ENCODE measurements at places on chromosomes 11 and 22.

- DNase-seq: no peak
Observed at GRCh38 chr11:7559398-7560283, 45.8 kb downstream of the PPFIBP2 start.

DNA sequence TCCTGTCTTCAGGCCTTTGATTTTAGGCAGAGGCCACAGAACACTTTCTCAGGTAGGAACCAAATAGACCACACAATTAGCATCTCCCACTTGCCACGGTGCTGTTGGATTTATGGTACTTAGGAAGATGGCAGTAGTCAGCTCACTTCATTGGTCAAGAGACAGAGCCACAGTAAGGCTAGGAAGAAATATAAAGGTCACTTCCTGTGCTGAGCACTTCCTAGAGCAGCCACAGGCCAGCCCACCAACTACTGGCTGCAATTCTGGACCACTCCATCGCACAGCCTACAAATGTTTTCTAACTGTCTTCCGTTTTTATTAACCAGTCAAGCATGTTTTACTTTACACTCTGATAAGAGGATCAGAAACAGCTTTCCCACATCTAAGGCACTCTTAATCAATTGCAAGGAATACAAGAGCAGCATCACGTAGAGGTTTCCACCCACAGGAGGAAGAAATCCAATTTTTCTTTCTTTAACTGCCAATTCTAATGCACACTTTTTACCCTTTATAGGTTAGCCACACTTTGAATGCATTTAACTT, 54.7 kb downstream of the ABTB2 start:
- no peak for DNase-seq

DNA sequence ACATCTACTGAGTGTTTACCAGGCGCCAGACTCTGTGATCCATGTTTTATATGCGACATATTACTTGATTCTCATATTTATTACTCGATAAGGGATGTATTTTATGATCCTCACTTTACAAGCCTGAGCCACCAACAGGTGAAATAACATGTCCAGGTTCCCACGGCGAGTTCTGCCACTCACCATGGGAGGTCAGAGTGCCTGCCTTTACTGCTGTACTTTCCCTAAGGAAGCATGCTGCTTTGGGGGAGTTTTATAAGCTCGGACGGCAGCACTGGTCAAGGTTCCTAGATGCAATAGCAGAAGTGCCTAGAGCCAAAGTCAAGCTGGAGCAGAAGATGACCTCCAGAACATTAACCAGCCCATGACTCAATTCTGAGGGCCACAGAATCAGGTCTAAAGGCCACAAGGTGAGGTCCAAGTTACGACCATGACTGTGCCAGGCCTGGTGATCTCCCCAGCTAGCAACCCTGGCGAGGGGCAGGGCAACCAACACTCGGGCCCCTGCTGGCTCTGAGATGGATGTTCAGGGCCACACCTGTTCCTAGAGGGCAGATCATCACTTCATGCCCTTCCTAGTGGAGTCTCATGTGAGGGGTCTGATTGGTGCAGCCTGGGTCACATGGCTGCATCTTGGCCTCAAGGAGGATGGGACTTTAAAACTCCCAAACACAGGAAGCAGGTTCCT, 14.2 kb downstream of the IFT27 start:
- no peak for DNase-seq

DNA sequence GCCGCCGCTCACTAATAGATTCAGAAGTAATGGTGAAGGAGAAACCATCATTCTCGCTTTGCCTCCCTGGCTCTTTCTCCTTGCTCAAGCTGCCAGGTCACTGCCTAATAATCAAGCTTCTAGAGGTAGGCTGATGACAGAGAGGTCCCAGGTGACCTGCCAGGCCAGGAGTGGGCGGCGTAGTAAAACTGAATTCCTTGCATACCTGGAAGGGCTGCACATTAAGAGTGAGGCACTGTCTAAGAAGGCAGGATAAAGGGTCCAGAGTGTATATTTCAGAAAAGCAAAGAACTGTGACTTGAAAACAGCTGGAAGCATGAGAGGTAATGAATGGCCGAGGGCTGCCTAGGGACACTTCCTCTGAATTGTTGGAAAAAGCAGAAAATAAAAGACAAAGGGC, 4.1 kb downstream of the SYT13 start:
- DNase-seq: no peak

- no peak for DNase-seq
Observed at GRCh38 chr22:47495110-47495509, 732.7 kb downstream of the TBC1D22A start.

DNA sequence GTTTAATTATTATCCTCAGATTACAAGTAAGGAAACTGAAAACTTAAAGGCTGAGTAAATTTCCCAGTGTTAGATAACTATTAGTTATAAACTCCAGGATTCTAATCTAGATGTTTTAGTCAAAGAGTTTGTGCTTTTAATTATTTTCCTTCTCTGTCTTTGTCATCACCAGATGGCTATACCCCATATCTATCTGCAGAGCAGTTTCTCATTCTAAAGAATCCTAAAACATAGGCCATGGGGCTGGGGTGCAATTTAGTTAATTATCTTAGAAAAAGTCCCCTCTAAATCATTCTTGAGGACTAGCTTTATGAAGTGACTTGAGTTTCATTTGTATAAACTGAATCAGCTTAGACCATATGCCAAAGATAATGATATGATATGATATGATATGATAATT, 556.3 kb upstream of the ANO5 start:
- DNase-seq: no peak

DNA sequence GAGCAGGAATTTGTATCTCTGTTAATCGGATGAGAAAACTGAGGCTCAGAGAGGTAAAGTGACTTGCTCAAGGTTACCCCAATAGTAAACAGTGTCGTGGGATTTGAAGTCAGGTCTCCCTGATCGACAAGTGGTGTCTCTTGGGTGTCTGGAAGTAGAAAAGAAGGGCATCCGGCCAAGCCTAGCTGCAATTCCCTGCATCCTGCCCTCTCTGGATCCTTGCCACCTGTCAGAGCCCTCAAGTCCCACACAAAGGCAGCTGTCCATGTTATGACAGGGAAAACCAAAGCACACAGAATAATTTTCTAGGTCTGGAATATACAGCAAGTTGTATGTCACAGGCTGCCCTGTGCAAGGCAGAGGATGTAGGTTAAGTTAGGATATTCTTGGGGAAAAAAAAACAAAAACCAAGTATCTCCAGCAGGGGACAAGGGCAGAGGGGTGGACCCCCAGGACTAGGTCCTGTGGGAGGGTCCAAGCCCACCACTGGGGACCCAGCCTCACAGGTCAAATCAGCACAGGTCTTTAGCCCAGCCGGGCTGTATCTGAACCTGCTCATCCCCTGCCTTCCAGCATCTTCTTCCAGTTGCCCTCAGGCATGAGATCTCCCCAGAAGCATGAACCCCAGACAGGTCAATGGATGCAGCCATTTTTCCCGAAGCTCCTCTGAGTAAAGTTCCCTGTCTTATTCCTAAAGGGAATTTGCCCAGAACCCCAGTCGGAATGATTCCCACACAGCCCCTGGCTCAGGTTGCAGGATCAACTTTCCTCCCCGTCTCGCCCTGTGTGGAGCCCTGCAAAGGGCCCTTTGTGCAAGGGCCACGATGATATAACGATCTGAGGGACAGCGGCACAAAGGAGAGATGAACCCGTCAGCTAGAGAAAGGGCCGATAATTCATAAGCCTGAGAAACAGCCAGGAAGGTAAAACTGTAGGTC, 15.0 kb downstream of the USH1C start:
- no peak for DNase-seq

GRCh38 chr22:44338177-44338810, 25.5 kb upstream of the SHISAL1 start:
- no peak for DNase-seq

DNA sequence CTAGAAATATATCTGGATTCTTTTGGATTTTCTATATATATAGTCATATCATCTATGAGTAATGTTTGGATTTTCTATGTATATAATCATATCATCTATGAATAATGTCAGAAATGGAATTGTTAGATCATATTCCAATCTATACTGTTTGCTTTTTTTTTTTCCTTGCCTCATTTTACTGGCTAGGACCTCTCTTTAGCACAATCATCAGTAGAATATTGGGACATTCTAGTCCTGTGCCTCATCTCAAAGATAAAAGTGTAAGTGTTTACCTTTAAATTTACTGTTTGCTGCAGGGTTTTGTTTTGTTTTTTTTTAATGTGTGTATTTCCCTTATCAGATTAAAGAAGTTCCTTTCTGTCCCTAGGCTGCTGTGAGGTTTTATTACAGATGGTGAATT, 97.0 kb downstream of the C11orf65 start:
- no peak for DNase-seq

DNA sequence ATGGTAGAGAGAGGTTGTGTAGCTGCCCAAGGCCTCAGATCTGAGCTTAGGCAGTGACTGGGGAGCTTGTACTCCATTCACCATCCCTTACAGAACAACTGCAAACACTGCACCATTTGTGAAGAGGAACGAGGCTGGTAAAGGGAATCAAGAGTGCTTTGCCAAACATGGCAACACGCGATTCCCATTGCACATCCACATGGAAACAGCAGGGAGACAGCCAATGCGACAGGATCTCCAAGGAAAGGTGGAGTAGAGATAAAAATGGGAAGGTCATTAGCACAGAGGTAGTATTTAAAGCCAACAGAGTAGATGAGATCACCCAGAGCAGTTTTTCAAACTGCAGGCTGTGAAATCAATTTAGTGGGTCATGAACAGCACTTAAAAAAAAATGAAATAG, 42.0 kb downstream of the TCF20 start:
- DNase-seq: no peak

GRCh38 chr11:10495464-10495786, 40.4 kb downstream of the AMPD3 start:
- no peak for DNase-seq

GRCh38 chr11:133906241-133906640, 50.5 kb downstream of the IGSF9B start:
- DNase-seq: no peak
